ENCODE measurements at places on chromosomes 11 and 22.
A peak's percentile ranks its signal among the peaks of the same experiment; 100 is the strongest.

DNA sequence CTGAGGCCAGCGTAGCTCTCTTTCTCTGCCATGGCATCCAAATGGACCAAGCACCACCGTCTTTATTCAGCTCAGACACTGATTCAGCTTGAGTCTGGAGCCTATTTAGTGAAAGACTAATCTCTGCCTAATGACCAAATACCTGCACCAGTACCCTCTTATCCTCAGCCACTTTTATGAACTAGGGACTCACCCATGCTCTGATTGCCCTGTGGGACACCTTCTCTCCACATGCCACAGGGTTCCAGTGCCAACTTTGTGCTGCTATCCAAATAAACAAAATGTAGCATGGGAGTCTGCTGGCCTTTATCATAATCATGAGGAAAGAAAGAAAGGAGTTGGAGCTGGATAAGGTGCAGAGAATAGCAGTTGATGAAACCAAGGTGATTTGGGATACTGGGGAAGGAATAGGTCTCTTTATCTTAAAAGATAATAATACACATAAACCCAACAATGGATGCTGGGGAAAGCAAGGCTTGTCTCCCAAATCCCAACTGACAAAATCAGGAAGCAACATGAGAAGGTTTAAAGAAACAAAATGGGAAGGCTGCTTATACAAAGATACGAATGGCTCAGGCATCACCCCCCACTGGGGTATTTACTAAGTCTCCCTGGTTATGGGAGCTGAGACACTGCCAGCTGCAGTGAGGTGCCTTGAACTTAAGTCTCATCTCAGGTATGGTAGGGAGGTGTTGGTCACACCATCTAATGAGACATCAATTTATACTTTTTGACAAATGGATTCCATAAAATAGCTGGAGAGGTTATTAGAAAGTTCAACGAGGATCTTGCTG, 63.3 kb downstream of the SYT9 start:
- DNase-seq, result no peak

- no peak for DNase-seq
Measured at GRCh38 chr22:33327348-33327860, 269.2 kb upstream of the SYN3 start.

GRCh38 chr22:50581950-50582492, 628 bp downstream of the CHKB start:
- no peak for DNase-seq

DNA sequence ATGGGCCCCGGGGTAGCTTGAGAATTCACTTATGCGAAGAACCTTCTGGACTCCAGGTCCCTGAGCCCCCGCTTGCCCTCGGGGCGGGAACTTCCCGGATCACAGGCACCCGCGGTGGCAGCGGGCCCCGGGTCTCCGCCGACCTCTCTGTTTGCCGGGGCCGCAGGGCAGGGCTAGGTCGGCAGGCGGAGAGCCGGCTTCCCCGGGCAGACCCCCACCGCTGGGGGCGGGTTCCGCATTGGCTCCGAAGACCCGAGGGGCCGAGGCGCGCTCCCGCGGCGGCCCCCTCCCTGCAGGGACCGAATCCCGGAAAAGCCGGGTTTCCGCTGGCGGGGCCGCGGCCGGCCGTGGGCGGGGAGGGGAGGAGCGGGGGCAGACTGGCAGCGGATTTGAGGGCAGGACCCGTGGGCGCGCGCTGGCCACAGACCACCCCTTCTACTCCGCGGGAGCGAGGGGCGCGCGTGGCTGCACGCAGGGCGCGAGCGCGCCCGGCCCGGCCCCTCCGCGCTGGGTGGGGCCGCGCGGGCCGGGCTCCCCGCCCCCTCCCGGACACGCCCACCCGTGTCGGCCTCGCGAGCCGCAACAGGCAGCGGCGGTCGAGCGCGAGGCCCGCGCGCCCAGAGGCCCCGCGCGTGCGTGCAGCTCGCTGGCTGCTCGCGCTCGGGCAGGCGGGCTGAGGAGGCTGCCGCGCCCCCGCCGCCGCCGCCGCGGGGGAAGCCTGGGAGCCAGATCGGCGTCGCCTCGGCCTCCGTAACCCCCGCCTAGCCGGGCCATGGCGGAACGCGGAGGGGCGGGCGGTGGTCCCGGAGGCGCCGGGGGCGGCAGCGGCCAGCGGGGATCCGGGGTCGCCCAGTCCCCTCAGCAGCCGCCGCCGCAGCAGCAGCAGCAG, at the start of gene PACS1:
TSS of gene PACS1 (plus strand) at position 558 of the 889 bp plus-strand sequence. CDS start at position 773, 215 bp downstream.
- peak; percentile 76 for DNase-seq

DNA sequence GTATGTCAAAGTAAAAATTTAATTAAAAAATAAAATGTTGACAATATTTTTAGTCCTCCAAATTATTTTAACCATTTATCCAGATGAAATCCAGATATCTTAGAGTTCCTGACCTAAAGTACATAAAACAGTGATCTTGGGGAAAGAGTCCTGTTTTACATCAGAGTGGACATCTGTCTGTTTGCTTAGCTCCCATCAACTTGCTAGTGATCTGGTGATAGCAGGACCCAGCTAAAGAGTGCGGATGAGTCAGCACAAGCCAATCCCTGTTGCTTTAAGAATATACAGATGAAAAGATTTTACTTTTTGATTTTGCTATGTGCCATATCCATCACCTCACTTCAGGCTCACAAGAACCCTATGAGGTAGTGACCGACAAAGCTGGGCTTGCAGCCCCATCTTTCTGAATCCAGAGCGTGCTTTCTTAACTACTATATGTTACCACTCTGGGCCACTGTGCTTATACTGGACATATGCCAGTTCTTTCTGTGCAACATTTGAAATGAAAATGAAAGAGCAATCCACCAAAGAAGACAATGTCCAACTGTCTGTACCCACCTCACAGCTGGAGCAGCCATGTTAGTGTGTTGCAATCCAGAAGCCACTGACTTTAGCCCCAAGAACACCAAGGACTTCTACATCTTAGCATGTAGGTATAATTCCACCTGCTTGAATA, 167.6 kb upstream of the SESN3 start:
- DNase-seq, result no peak

GRCh38 chr22:36546932-36547331, 18.0 kb upstream of the EIF3D start:
- DNase-seq, result no peak

DNA sequence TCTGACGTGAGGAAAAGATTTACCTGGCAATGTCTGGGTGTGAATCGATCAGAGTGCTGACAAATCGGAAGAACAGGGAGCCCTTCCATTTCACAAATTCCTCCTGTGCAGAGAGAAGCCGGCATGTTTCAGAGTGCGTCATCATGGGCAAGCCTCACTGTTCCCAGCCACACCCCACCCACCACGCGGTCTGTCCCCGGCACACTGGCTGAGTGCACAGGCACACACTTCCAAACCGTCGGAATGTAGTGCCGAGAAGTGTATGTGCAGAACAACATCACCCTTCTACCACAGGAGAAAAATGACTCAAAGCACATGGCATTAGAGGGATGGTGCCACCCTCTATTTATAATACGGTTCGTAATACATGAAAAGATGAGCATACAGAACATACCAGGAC, 47.5 kb downstream of the NCAPD3 start:
- no peak for DNase-seq

GRCh38 chr11:108891143-108891542, 226.3 kb downstream of the DDX10 start:
- DNase-seq, result no peak

GRCh38 chr11:123590296-123590912, 64.0 kb downstream of the SCN3B start:
- DNase-seq, result no peak

GRCh38 chr11:1557904-1558774, 13.9 kb downstream of the DUSP8 start:
- DNase-seq, result no peak

GRCh38 chr11:119730789-119731386, 1.9 kb upstream of the NECTIN1 start:
- no peak for DNase-seq

- DNase-seq, result no peak
Measured at GRCh38 chr22:46147471-46148267, 2.7 kb upstream of the PPARA start.

- no peak for DNase-seq
Measured at GRCh38 chr22:30015846-30016245, 64.4 kb upstream of the HORMAD2 start.

GRCh38 chr11:74171630-74171968, 510 bp downstream of the PPME1 start:
- DNase-seq, result no peak

DNA sequence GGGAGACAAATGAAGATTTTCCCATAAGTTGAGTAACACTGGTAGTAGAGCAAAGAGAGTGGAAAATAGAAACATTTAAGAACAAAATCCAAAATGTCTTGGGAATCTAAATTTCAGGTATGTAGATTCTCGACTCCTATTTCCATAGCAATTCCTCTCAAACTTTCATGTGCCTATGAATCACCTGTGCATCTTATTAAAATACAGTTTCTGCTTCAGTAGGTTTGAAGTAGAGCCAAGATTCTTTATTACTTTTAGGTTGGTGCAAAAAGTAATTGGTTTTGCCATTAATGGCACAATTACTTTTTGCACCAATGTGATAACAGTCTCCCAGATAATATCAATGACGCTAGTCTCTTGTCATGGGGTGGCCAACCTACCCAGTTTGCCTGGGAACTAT, 115.3 kb upstream of the SLC5A12 start:
- DNase-seq, result no peak

- no peak for DNase-seq
Measured at GRCh38 chr11:78109081-78110015, 29.7 kb upstream of the NDUFC2 start.

DNA sequence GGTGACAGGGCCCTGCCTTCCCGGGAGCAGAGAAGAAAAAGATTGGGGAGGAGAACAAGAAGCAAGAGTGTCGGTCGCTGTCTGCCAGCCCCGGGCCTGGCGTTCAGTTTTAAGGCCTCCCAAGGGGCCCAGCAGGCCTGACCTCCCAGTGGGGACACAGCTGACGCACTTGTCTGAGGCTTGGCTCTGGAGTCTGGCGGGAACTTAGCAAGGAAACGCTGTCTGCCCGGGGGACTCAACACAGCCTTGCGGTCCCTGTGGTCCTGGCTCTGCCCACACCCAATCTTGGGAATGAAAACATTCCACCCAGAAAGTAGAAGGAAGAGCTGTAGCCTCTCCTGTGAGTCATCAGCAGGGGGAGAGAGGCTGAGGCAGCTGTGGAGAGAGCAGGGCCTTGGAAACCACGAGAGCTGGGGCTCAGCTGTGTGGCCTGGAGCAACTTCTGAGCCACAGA, 54.4 kb downstream of the TRAF6 start:
- DNase-seq, result no peak

GRCh38 chr11:106854429-106854828, 163.8 kb downstream of the GUCY1A2 start:
- DNase-seq, result no peak

DNA sequence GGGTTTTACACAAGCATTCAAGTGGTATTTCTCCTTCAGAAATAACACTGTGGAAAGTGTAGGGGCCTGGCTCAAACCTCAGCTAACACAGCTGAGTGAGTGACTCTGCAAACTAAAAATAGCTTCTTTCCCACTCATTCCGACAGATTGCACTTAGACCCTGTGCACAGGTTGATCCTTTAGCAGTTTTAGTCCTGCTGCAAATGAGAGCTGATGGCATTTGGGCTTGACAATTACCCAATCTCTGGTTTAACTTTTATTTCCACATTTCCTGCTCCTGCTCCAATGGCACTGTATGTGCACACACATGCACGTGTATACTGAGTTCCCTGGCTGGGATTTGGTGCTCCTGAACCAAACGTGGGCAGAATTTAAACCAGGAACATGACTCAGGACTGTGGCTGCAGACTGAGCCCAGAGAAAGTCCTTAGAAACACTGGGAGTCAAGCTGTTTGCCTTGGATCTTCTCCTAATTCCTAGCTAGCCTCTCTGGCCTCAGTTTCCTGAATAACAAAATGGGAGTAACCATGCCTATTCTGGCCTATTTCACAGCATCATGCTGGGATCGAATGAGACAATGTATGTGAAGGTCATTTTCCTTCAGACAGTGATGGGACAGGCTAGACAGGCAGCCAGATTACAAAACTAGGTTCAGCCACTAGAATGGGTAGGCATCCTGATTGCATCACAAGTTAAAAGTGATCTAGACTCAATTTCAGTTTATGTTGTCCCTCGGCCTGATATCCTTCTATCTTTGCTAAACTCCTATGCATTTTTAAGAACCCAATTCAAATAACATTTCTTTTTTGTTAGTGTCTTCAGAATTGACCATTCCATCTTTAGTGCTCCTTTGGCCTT, 58.2 kb downstream of the SERGEF start:
- DNase-seq, result no peak

DNA sequence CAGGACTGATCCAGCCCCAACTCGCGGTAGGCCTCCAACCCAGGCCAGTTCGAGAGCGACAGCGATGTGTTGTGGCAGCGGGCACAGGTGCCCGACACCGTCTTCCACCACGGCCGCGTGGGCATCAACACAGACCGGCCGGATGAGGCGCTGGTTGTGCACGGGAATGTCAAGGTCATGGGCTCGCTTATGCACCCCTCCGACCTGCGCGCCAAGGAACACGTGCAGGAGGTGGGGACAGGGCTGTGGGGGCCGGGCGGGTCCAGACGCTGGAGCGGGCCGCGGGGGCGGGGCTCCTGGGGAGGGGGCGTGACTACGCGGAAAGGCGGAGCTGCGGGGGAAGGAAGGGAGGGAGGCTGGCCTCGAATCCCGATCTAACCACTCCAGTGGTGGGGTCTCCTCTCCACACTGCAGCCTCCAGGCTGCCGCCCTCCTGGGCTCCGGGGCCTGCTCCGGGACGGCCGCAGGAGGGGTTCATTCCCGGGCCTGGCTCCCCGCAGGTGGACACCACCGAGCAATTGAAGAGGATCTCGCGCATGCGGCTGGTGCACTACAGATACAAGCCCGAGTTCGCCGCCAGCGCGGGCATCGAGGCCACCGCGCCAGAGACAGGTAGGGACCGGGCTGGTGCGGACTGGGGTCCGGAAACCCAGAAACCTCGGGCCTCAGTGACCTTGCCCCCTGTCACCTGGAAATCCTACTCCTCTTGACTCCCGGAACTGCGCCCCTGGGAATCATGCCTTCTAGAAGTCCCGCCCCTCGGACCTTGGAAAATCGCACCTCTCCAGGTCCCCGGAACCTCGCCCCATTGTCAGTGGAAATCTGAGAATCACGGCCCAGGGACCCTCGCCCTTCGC, 14.9 kb downstream of the TMEM258 start:
- peak; percentile 26 for DNase-seq

- no peak for DNase-seq
Measured at GRCh38 chr11:68852628-68853027, 10.9 kb upstream of the CPT1A start.

- DNase-seq, result no peak
Measured at GRCh38 chr11:637593-638521, 788 bp downstream of the DRD4 start.

- DNase-seq, result no peak
Measured at GRCh38 chr11:110807801-110808200, 95.6 kb upstream of the ARHGAP20 start.

- DNase-seq, result no peak
Measured at GRCh38 chr22:41181349-41182241, 23.5 kb upstream of the L3MBTL2 start.

GRCh38 chr22:32478994-32479393, 4.4 kb downstream of the FBXO7 start:
- no peak for DNase-seq

Data from activated CD8-positive, alpha-beta memory T cell treated with anti-CD3 and anti-CD28 coated beads for 48 hours (primary cell).